ENCODE measurements at places on chromosomes 3 and 15.

DNA sequence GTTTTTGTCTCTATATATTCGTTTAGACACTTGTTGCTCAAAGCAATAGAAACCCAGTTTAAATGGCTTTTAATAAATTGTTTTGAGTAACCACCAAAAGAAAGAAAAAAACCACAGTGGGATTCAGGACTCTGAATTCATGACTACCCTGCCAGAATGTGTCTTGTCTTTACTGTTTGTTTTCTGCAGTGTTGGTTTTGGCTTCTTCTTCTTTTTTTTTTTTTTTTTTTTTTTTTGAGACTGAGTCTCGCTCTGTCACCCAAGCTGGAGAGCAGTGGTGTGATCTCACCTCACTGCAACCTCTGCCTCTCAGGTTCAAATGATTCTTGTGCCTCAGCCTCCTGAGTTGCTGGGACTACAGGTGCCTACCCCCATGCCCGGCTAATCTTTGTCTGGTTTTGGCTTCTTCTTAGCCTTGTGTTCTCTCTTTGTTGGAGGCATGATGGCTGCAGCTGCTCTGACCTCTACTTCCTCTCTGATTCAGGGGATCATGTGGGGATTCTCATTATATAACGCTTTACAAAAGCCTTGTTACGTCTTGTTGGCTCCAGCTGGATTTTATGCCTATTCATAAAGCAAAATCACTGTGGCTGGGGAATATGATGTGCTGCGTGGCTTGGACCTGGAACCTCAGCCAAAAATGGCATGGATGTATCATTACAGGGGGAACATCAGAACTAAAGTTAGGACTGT, 54.0 kb downstream of the PLS1 start:
- no peak for DNase-seq

- DNase-seq, result no peak
These were observed 24.4 kb downstream of the ZNF710 start for GRCh38 chr15:90025489-90026033.

GRCh38 chr15:90829942-90830440, 38.4 kb upstream of the FURIN start:
- DNase-seq, result no peak

GRCh38 chr3:154458560-154458959, 28.6 kb upstream of the GPR149 start:
- DNase-seq, result no peak

- DNase-seq, result no peak
These were observed 7.8 kb upstream of the NR2F2 start for GRCh38 chr15:96322536-96323318.

DNA sequence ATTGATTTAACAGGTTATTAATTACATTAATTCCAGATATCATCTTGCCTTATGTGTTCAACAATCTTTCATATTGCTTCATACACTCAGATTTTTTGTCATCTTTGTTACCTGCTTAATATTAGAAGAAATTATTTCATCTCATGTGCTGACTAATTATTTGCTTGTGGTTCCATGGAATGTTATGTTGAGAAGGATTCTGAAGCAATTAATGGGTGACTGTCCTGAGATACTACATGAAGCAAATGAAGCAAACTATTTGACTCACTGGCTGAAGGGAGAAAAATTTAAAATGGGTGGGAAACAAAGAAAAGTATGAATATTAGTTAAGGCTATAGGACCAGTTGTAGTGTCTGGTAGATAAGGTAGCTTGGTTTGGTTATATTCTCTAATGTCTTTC, 443.8 kb upstream of the EPHA6 start:
- DNase-seq, result no peak

- no peak for DNase-seq
These were observed 81.7 kb upstream of the NMNAT3 start for GRCh38 chr3:139759470-139759869.

GRCh38 chr3:62500556-62501288, 127.4 kb upstream of the FEZF2 start:
- no peak for DNase-seq

- no peak for DNase-seq
These were observed 2.1 kb upstream of the SCAANT1 start for GRCh38 chr3:63914312-63914711.

GRCh38 chr3:47780741-47781684, 680 bp downstream of the SMARCC1 start:
- no peak for DNase-seq

DNA sequence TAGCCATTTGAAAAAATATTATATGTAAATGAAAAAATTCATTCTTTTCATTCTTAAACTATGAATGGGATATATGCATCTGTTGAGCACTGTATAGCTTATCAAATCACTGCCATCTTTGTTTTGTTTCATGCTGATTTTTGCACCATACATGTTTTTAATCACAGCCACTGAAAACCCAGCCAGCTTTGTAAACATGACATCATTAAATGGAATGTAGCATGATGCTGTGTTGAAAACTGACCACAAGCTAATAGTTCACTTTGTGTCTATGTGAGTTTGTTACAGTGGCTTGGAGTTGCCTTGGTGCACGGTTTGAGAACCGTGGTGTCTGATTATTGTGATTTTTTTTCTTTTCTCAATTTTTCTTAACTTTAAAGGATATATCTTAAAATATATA, 75.7 kb downstream of the GMPS start:
- DNase-seq, result no peak

- no peak for DNase-seq
These were observed 74.1 kb downstream of the ARHGAP31 start for GRCh38 chr3:119368298-119368697.

GRCh38 chr3:161386991-161387770, 15.9 kb upstream of the SPTSSB start:
- DNase-seq, result no peak

DNA sequence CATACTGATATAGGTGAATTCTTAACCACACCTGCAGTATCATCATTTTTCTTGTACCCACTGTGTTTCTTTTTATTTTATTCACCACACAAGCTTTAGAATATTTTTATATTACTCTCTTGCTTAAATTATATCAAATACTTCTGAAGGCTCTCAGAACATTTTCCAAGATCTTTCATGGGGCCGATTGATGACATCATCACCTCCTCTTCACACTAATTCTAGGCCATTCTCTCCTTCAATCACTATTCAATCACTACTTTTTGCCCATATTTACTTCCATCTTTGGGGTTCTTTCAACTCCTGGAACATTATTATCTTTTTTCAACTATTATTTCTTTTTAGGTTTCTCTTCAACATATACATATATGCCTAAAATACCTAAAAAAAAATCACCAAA, 1438.8 kb upstream of the ALCAM start:
- DNase-seq, result no peak

GRCh38 chr15:63494408-63494807, 10.0 kb upstream of the USP3 start:
- no peak for DNase-seq

DNA sequence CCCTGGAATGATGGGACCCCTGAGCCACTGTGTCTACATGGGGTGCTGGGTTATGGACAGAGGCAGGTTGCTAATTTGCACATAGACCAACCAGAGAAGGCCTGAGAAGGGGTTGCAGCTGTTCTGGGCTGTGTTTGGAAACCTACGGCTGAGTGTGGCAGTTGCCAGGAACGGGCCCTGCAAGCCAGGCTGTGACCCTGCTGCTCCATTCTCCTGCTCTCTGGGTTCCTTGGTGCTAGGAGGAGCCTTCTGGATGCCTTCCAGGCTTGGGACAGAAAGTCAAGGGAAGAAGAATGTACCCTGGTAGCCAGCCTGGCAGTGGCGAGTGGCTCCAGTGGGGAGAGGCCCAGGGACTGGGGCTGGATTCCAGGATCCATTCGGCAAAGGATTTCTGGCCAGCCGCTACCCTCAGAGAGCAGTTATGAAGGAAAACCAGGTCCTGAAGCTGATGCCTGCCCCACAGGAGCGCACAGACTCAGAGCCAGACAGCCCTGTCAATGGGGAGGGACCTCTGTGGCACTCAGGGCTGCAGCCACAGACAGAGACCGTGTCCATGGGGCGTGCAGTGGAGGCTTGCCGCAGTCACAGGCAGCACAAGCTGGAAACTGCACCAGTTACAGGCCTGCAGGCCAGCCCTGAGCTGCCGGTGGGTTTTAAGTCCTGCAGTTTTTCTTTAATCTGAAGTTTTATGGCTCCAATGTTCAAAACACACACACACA, 55.1 kb upstream of the ACAD9 start:
- DNase-seq, result no peak

GRCh38 chr15:82774496-82774895, 31.4 kb downstream of the FSD2 start:
- DNase-seq, result no peak

GRCh38 chr3:69842789-69843188, 103.5 kb downstream of the MITF start:
- DNase-seq, result no peak

DNA sequence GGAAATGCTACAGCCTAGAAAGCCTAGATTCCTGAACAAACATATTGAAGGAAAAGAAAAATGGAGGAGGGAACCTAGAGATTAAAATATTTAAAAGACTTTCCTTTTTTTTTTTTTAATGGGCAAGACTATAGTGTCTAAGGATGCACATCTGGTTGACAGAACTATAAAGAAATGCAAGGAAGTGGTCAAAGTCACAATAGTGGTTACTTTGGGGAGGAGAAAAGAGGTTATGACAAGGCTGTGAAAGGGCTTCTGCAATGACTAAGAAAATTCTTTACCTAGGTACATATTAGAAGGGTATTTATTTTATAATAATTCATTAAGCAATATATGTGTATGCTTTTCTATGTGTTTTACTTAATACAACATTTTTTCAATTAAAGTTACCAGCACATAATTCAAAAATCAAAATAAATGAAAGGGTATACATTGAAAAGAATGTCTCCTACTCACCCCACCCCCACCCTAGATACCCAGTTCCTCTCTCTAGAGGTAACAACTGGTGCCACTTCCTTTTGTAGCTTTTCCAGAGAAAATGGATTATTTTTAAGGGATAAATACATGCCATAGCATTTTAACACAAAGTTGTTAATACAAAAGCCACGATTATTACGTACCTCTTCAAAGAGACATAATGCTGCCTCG, 70.1 kb downstream of the HERC1 start:
- DNase-seq, result no peak

GRCh38 chr15:94004697-94005096, 226.7 kb upstream of the MCTP2 start:
- DNase-seq, result no peak

DNA sequence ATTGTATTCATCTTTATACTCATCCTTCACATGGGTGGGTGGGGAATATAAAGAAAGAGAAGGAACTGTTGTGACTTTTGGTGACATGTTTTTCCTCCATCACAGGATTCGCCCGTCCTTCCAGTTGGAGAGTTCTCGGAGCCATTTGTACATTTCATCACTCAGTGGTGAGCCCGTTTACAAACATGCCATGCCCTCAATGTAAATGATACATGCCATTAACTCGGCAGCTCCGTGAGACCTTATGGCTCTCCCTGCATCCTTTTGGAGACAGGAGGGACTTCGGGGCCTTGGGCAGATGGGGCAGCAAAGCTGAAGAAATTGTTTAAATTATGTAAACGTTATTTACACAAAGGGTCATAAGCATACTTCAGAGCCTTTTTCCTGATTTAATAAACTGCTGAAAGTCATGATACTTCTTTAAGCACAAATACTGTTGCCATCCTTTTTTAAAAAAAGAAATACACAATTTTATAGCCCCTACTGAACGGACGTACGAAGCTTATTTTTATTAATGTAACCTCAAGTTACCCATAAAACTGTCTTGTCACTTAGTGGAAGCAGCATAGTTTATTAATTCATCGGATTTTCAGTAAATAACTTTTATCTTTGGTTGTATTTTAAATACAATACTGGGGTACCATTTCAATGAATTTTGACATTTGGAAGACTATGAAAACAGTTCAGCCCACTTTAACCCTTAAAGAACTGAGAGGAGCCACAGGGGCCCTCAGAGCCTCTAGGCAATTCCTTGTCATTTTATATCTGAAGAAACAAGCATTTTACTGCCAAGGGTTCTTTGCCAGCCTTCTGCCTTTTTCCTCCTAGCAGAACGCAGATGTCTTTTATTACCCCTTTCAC, 55.6 kb upstream of the SKOR1 start:
- DNase-seq, result no peak

GRCh38 chr3:146166826-146167225, 5.8 kb upstream of the PLOD2 start:
- no peak for DNase-seq

DNA sequence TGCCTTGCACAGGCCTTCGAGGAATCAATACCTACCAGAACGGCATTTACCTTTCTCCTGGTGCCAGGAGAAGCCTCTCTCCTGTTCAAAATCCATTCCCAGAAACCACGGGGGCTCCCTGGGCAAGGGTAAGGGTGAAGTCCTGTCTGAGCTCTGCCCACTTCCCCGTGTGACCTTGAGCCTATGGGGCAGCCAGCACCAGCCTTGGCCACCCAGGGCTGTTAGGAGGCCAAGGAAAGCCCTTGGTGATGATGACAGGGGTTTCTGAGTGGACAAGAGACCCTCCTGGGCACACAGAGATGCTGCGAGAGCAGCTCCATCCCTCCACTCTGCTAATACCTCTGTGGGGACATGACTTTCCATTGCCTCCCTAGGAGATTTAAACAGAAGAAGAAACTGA, 5.9 kb downstream of the SCN5A start:
- DNase-seq, result no peak

GRCh38 chr3:72492240-72492639, 356.0 kb downstream of the SHQ1 start:
- peak; percentile 66 for DNase-seq

GRCh38 chr3:71582612-71583565, 639 bp downstream of the FOXP1 start:
- DNase-seq, result no peak

DNA sequence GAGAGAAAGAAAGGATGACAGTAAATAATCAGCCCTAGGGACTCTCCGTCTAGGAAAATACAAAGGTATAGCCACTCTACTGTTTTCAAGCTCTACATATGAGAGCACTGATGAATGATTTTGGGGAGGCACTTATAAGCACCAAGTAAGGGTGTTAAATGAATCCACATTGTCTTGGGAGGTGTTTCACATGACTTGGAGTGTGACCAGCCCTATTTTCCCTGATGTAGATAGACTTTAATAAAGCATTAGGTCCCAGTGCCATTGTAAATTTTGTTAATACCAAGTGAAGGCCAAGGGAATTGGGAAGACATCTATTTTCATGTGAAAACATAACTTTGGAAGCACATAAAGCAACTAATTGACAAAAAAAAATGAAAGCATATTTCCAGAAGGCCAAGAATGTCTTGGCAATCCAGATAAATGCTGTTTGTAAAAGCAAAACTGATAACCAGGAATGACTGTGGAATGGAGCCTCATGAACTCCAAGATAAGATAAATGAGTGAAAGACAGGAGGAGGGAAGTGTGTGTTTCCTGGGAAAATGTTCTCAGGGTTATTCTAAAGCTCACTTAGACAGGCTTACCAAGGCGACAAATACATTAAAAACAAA, 96.0 kb upstream of the MYZAP start:
- DNase-seq, result no peak

DNA sequence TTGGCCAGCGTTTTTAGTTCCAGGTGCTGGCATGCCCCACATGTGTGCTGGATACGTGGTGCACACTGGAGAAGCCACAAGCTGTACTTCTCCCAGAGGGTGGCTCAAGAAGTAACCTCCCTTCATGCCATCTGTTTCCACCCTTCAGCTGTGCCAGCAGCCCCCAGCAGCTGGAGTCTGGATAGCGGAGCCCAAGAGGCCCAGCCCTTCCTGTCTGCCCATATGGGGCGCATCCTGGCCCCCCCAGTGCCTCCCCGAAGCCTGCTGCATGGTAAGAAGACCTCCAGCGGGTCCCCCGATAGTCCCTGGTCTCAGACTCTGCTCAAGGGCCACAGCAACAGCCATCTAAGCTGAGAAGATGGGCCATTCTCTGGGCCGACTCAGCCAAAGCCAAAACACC, 5.8 kb upstream of the MANF start:
- no peak for DNase-seq
